T-helper 1 cell (primary cell): ENCODE measurements at places on chromosomes 11 and 22.

DNA sequence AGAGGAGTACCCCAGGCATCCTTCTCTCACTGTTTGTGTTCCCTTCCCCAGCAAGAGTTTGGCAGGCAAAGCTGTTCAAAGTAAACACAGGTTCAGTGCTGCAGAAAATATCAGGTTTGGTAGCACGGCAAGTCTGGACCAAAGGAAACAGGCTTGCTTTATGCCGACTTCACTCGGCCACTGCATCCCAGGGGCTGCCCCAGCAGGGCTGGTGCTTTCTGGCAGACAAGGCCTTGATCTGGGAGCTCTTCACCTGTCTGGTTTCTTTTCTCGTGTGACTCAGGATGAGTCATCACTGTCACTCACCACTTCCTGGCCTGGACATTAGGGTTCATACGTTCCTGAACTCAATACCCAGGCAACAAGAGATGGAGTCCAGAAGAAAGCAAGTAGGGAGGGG lies 52.6 kb upstream of the NAV2 start:
- DNase-seq = no peak

- no peak for DNase-seq
Observed at GRCh38 chr11:58024601-58025091, 965 bp downstream of the OR9Q1 start.

- DNase-seq = no peak
Observed at GRCh38 chr11:2173150-2173693, 1.6 kb upstream of the TH start.

- DNase-seq = no peak
Observed at GRCh38 chr11:60797846-60798630, 12.9 kb downstream of the MS4A10 start.

DNA sequence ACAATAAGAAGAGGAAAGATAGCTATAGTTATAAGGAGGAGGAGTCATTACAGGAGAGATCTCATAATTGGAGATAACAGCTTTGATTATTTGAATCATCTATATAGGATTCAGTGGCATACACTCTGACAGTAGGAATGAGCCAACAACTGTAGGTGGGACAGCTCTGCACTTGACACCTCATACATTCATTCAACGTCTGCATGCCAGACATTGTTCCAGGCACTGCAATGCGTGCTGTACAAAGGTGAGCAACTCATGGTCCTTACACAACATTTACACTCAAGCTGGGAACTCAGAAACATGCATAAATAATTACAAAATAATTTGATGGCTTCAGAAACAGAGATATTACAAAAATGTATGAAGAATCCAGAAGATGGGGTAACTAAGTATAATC lies 154.3 kb downstream of the MSANTD4 start:
- DNase-seq = no peak

DNA sequence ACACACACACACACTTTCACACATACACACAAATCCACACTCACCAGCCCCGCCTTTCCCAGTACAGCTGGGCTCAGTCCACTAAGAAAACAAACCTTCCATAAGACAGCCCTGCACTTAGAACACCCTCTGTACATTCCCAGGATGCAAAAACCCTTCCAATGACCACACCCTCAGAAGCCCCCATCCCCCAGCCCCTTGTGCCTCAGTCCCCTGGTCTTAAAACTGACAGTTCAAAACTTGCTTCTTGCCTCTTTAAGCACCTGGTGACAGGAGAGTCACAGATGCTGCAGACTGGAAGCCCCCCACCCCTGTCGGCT lies 23.0 kb downstream of the APLNR start:
- no peak for DNase-seq

DNA sequence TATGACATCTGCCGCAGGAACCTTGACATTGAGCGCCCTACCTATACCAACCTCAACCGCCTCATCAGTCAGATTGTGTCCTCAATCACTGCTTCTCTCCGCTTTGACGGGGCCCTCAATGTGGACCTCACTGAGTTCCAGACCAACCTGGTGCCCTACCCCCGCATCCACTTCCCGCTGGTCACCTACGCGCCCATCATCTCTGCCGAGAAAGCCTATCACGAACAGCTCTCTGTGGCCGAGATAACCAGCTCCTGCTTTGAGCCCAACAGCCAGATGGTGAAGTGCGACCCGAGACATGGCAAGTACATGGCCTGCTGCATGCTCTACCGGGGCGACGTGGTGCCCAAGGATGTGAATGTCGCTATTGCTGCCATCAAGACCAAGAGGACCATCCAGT lies 16.0 kb downstream of the TUBA8 start:
- no peak for DNase-seq

DNA sequence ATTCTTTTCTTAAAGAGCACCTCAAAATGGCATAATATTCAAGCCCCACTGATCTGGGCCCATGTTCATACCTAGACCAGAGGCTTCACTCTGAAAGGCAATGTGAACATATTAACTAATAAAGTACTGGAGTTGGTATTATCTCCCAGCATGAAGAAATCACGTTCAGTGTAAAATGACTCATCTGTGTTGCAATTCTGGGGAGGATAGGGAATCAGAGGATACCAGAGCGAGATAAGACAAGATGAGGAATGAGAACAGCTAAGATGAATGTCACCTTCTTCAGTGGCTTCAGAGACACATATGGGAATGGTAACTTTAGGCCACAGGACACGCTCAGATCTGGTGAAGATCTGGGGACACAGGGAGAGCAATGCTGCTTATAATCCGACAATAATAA lies 121.1 kb downstream of the NTM start:
- no peak for DNase-seq

- DNase-seq = no peak
Observed at GRCh38 chr11:34652191-34652973, 31.5 kb downstream of the EHF start.

DNA sequence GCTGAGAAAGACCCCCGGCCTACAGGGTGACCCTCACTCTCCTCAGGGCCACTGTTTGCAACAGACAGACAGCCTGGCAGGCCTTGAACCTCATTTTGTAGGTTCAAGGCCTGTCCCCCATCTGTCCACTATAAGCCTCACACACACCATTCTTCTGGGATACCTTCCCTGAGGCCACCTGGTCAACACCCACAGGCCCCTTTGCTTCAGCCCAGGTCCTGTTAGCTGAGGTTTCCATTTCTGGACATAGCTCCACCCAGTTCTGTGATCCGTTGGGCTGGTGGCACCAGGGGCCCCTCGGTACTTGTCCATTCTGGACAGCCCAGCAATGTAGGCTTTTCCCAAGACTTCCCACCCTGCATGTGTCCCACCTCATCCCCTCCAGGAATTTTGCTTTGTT lies 3.1 kb downstream of the MIF start:
- no peak for DNase-seq

GRCh38 chr11:82855616-82856015 lies 44.6 kb downstream of the PRCP start:
- DNase-seq = no peak

DNA sequence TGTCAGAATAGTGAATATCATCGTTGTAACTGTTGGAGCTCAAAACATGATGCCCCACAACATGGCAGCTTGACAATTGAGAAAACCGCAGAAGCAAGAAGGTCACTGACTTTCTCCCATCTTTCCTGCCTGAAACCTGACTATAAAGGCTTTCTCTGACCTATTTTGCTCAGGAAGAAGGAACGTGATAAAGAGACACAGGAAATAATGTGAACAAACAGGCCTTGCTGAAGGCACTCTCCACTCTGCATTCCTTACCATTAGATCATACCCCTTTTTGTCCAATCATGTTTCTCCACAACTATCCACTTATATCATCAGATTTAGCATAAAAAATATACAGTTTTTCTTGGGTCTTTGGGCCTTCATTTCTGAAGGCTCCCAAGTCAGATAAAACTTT lies 916.8 kb downstream of the METTL15 start:
- DNase-seq = no peak

- peak; percentile 74 for DNase-seq
Observed at GRCh38 chr11:75351791-75352587, 528 bp upstream of the ARRB1 start.

DNA sequence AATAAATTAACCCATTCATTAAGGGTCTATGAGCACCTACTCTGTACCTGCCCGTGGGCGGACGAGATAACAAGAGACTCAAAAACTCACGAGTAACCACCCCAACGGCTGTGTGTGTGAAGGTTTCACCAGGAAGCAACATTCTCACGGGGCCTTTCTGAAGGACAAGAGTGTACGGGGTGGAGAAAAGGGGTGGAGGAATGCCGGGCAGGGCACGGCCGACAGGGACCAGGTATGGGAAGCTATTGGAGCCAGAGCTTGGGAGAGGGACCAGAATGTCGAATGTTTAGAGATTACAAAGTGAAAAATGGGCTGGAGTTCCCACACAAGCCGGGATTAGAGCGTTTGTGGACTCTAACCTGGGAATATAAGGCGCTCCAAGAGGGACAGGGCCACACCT lies 1.6 kb downstream of the KMT5B start:
- no peak for DNase-seq

DNA sequence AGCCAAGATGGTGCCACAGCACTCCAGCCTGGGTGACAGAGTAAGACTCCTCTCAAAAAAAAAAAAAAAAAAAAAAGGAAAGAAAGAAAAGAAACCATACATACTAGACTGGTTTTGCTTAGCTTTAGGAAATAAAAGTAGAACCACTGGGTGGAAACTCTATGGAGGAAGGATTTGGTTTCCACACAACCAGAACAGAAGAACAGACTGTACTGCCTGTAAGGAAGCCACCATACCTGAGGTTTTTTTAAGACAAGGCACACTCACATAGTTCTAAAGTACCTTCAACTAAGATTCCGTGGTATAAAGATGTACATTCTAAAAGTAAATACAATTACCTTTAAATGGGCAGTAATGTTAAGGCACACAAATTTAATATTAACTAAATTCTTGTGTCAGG lies 58.6 kb downstream of the NUP98 start:
- DNase-seq = no peak

DNA sequence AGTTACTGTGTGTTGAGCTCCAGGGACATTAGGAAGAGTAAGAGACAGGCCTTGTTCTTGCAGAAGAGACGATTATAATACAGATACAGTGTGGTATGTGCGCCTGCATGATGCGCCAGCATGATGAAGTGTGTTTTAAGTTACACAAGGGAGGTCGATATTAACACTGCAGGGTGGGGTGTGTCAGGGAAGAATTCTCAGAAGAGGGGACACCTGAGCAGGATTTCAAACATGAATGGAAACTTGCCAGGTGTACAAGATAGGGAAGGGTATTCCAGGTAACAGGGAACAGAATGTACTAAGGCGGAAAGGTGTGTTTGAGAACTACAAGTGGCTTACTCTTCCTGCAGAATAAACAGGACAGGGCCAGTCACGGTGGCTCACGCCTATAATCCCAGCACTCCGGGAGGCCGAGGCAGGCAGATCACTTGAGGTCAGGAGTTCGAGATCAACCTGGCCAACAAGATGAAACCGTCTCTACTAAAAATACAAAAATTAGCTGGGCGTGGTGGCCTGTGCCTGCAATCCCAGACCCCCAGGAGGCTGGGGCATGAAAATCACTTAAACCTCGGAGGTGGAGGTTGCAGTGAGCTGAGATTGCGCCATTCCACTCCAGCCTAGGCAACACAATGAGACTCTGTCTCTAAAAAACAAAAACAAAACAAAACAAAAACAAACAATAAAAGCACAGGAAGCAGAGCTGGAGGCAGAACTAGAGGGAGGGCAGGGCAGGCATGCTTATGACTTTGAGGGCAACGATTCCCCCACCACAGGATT lies 59.0 kb downstream of the SYN3 start:
- no peak for DNase-seq

- no peak for DNase-seq
Observed at GRCh38 chr22:50705219-50705691, 32.6 kb downstream of the SHANK3 start.

DNA sequence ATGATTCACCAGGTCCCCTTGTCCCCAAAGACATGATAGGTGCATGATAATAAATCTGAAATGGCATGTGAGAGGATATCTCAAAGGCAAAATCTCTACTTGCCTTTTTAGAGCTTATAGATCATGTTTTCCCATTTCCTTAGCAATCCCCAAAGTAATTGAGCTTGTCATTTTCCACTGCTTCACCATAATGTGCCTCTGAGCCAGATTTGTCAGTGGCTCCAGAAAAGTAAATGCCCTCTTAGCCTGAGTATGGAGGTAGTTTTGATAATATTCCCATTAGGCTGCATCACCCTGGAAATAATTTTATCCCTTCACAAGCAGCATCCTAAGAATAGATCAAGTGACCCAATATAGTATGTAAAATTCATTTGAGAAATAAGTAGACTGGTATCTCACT lies 36.7 kb upstream of the ADSL start:
- no peak for DNase-seq

DNA sequence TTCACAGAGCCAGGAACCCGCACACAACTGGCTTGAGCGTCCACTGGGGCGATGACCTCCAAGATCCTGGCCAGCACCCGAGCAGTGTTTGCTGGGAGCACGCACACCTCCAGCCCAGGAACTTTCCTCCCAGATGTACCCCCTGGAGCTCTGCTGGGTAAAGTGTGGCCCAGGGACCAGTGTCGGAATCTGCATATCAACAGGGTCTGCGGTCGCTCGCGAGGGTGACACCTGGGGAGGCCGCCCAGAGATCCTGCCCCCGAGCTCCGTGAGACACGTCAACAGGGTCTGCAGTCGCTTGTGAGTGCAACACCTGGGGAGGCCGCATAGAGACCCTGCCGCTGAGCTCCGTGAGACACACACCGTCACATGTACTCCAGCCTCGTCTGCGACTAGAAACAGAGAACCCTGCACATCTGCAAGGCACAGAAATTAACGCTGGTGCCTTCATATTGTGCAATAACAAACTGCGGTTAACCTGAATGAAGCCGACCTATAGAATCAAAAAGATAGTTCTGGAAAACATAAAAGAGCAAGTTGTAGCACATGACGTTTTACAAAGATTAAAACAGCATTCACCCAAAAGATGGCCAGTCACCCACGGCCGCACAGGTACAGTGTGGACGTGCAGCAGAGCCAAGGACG lies 172.4 kb downstream of the BRD1 start:
- no peak for DNase-seq

GRCh38 chr11:65414776-65415498 lies 7.7 kb upstream of the NEAT1 start:
- DNase-seq = no peak

DNA sequence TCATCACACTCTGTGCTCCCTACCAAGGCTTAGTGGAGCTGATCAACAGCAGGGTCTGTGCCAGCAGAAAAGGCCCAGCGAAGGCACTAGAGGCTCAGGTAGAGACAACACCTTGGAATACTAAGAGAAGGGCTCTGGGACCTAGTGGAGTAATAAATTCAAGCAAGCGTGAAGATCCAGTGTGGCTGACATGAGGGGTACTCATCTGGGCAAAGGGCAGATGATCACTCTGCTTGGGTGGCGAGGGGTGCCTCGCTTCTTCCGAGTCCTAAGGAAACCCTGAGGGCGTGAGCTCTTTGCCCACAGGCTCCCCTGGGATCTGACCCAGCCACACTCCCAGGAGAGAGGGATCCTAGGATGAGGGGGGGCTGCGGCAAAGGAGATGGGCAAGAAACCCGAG lies 3.5 kb upstream of the TPBGL start:
- DNase-seq = no peak

DNA sequence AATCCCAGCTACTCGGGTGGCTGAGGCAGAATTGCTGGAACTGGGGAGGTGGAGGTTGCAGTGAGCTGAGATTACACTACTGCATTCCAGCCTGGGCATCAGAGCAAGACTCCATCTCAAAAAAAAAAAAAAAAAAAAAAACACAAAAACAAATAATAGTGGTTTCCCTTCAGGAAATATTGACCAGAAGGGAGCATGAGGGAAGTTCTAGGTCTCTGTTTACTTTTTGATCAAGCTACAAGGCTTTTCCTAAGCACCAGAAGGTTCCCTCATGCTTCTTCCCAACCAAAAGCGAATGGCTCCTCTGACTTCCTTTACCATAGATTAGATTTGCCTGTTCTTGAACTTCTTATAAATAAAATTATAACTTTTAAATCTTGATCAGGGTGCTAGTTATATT lies 18.3 kb downstream of the MYO18B start:
- DNase-seq = no peak
